Hindlimb muscle (tissue), 1 donor: ENCODE measurements at places on chromosomes 12 and 14. TPM values are rescaled to one million over a fixed set of nuclear protein-coding genes. Genes with fewer than 3 reads are reported as not detected.

SENP1 gene
- 14.4 TPM for polyA plus RNA-seq

CRIP2 gene
- polyA plus RNA-seq = 256 TPM

GRIP1 gene
- polyA plus RNA-seq = 0.89 TPM

POTEM gene
- polyA plus RNA-seq = not detected

SSPN gene
- polyA plus RNA-seq = 121 TPM

RTL1 gene
- 69.2 TPM for polyA plus RNA-seq

APOF gene
- not detected for polyA plus RNA-seq

GZMB gene
- not detected for polyA plus RNA-seq

ZNF605 gene
- 13.5 TPM for polyA plus RNA-seq

SNX6 gene
- polyA plus RNA-seq = 67.4 TPM
